ENCODE measurements at places on chromosomes 7 and 10.
A peak's percentile ranks its signal among the peaks of the same experiment; 100 is the strongest.

DNA sequence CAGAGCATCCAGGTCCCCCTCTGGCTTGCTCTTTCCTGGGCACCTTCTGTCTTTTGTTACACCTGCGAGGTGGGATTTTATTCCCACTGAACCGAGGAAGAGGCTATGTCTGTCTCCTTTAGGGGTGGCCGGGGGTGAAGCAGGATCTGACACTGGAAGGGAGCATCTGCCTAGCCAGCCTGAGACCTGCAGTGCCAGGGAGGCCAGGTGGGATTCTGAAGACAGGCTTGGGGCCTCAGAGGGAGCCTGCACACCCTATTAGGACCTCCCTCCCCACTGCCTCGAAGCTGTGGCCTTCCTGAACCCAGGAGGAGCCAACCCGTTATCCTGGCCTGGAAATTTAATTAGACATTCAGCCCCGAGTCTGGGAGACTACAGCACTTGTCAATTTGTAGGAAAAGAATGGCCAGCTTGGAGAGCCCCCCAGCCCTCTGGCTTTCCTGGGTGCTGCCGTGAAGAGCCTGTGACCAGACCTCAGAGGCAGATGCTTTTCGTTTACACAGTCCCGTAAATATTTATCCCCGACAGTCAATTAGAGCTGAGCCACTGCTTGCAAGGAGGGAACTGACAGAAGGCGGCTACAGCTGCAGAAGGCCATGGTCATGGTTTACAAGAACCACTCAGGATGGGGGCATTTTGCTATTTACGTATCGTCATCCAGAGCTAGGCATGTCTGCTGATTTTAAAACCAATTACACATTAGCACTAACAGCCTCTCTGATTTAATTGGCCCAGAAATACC lies 19.7 kb downstream of the CHAT start:
- no peak for DNase-seq

GRCh38 chr10:126661841-126662515 lies 8.5 kb downstream of the C10orf90 start:
- DNase-seq, result no peak

GRCh38 chr10:74824184-74824899 lies 2.1 kb upstream of the KAT6B start:
- no peak for DNase-seq

DNA sequence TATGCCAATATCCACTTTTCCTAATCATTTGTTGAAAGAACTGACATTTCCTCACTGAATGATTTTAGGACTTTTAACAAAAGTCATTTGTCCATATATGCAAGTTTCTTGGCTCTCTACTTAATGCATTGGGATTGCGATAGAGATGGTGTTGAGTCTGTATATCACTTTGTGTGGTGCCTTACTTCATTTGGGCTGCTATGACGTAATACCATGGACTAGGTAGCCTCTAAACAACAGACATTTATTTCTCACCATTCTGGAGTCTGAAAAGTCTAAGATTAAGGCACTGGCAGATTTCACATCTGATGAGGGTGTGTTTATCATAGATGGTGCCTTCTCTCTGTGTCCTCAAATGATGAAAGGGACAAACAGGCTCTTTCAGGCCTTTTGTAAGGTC lies 342.6 kb downstream of the DPP6 start:
- no peak for DNase-seq

DNA sequence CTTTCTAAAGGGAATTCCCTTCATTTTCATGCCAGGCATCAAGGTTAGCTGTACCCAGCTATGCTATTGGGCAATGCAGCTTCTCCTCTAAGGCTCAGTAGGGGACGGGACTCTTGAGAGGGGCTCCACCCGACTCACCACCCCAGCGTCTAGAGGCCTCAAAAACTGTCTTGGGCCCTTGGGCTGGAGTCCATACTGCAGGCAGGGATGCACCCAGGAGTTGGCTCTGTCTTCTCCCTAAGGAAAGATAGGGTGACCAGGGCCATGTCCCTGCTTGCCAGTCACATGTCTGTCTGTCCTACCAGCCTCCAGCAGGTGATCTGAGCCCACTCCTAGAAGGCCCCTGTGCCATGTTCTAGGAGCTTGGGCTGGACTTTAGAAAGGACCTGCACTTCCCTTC lies 1.2 kb downstream of the OPN4 start:
- DNase-seq, result no peak

GRCh38 chr7:112946350-112946749 lies 140.3 kb downstream of the GPR85 start:
- no peak for DNase-seq

GRCh38 chr10:22690614-22691431 lies 23.6 kb downstream of the PIP4K2A start:
- no peak for DNase-seq

- DNase-seq, result no peak
Measured at GRCh38 chr10:96638696-96639095, 51.9 kb upstream of the TM9SF3 start.

GRCh38 chr10:72074574-72075375 lies 13.6 kb downstream of the SPOCK2 start:
- DNase-seq, result no peak

DNA sequence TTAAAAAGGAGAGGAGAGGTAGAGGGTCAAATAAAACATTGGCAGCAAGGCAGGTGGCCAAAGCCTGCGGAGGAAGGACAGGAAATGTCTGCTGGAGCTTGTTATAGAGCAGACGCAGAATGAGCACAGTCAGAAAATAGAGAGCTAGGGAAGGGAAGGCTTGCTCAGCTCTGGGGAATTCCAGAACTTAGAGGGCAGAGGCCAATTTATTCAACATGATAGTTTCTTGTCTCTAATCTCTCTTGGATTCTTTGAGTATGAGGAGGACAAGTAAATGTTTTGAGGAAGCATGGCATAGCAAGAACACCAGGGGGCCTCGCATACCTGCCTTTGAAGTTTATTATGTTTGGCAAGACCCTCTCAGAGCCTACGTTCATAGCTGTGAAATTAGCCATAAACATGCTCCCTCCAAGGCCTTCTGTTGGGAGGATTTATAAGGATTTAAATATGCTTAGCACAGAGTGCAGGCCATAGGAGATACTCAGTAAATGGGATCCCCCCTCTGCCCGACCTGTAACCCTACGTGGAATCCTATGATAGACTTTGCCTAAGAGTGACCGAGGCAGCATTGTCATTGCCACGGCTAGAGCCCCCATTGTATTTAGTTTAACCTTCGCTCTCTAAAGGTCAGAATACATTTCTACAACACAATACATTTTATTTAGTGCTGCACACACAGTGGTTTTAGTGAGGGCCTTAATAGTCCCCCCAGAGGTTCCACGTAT lies 293.9 kb downstream of the CCDC3 start:
- DNase-seq, result no peak

DNA sequence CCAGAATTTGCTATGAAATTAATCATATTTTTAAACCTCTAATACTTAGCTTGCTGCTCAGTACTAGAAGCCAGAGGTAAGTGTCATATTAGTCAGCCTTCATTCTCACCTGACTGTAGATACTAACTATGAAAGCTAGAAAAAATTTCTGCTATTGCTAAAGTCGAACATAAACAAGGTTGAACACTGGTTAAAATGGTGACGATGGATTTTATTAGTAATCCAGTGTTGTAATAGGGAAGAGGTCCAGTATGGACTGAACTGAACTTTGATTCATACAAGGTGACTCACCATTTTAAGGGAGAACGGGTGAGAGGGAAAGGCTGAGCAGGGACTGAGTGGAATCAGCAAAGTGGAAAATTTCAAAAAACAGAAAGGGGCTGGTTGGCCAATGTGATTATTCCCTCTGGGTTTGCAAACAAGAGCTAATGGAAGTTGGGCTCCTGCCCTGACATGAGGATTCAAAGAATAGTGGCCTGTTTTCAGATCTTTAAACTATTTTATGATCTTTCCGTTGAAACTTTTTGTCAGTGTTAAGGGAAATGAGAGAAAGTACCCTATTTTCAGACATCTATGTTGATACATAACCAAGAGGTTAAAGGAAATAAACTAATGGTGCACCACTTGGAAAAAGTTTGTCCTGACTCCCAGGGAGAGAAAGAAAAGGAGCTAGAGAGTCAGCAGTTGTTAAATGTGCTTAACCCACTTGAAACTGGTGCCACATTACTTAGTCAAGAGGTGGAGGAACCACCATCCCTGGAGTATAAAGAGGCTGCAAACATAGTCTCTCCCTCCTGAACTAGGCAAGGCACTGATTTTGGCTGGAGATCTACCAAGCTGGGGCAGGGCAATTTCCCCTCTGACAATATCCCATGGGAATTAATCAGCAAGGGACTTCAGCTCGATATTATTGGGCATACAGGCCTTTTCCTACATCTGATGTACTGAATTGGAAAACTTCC lies 15.3 kb upstream of the AKR1C1 start:
- DNase-seq, result peak; percentile 79

GRCh38 chr10:79496896-79497295 lies 15.4 kb upstream of the EIF5AL1 start:
- no peak for DNase-seq

DNA sequence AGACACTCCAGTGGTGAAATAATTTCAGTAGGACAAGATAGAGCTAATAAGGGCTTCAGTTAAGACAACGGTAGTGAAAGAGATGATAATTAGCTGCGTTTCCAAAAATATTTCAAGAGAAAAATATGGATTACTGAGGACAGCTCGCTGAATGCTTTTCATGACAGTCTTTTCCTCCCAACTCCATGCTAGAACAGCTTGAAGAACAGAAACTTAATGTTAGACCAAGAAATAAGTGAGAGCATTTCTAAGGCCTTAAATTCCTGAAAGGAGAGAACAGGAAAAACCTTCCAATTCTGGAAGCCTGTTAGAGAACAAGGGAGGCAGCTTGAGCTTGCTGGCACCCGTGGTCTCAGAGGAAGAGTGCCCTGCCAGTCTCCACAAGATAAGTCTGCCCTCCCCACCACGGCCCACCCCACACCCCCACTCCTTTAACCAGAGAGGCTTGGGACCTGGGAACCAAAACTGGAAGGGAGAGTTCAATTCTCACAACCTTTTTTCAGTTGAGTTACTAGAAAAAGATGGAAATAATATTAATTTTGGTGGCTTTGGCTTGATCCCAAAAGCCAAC lies 1148.0 kb upstream of the CELF2 start:
- DNase-seq, result no peak

DNA sequence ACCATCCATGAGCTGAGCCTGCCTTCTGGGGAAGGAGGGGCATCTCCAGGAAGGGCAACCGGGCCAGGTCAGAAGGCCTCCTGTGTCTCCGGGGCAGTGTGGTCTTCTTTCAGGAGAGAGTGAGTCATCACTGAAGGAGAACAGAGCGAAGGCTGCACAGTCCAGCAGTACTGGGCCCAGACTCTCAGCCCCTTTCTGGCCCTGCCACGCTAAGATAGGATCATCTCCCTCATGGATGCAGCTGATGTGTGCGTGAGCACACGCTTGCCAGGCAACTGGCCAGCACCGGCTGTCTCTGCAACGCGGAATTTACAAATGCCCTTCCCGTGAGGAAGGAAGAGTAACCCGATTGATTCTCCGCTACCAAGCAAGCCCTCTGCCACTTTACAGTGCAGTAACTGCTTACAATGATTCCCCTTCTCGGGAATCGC lies 328.2 kb downstream of the TNS3 start:
- no peak for DNase-seq

GRCh38 chr7:157539521-157539920 lies 202.7 kb downstream of the DNAJB6 start:
- no peak for DNase-seq

- no peak for DNase-seq
Measured at GRCh38 chr7:51064688-51065087, 251.9 kb downstream of the COBL start.

DNA sequence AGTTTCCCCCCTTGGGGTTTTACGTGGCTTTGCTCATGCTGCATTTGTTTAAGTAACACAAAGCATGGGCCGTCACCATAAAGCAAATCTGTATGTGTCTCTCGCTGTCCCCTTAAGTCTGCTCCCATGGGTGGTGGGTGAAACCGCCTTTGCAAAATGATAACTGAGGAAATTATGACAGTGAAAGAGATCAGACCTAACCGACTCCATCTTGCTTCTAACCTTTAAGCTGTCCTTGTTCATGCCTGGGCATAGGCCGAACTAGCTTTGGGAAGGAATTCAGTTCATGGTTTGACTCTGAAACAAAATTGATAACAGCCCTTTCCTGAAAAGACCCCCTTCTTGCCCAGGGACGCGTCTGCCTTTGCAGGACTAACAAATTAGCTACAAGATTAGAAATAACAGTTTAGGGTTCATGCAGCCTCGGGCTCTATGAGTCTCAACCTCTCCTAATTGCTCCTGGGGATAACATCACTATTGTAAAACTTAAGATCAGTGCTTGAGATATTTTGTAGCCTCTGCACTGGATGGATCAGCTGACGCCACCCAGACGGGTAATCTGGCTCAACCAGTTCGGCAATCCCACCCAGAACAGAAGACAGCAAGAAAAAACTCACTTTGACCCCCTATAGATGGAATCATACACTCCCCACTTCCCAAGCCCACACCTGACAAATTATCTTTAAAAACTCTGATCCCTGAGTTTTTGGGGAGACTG lies 623.7 kb downstream of the TYW1 start:
- DNase-seq, result no peak

DNA sequence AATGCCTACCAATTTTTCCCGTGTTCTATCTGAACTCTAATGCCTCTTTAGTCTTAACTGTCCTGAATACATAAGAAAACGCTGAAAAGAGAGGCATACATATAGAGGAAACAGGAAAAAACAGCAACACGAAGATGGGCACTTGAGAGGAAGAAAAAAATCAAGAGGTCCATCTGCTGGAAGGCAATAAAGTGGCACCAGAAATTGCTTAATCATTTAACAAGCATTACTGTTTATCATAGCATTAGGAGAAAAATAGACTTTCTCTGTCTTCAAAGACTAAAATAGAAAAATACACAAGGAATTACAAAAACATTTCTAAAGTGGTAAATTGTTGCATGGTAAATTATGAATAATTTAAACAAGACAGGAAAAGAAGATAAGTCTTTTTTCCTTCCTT lies 35.0 kb downstream of the NSUN6 start:
- no peak for DNase-seq

DNA sequence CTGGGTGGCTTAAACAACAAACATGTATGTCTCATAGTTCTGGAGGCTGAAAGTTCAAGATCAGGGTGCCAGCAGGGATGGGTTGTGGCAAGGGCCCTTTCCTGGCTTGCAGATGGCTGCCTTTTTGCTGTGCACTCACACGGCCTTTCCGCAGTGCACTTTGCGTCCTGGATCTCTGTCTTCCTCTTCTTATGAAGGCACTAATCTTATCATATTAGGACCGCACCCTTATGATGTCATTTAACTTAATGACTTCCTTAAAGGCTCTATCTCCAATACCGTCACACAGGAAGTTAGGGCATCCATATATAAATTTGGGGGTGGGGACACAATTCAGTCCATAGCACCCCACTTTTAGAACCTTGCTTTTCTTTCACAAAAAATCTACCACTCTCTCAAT lies 255.2 kb downstream of the SNX13 start:
- no peak for DNase-seq

DNA sequence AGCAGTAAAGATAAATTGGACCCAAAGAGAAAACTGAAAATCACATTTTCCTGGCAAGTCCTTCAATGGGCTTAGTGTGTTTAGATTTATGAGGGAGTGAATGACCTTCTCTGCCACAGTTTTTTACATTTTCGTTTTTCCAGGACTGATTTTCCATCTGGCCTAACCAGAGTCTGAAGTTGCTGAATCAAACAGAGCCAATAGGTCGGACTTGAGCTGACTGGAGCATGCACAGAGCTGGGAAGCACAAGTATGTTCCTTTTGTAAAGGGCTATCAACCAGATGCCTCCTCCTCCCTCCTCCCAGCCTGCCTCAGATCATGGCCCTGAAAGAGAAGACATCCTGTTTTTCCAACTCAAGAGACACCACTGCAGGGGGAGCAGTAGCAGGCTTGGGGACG lies 126.0 kb upstream of the ANKRD1 start:
- DNase-seq, result no peak

Measured in NCI-H460 (cell line).